ENCODE measurements at places on chromosomes 12 and 14. TPM values are rescaled to one million over a fixed set of nuclear protein-coding genes. Genes with fewer than 3 reads are reported as not detected.
A peak's percentile ranks its signal among the peaks of the same experiment; 100 is the strongest.

- ATAC-seq = peak; percentile 65
Observed at GRCh38 chr14:104094709-104095425, 9.4 kb downstream of the ASPG start.

GRCh38 chr12:93107514-93108312 is 178.6 kb upstream of the EEA1 start:
- ATAC-seq = no peak

GRCh38 chr14:70845601-70846000 is 36.3 kb upstream of the MAP3K9 start:
- no peak for ATAC-seq

- no peak for ATAC-seq
Observed at GRCh38 chr14:72776701-72777261, 117.1 kb downstream of the DPF3 start.

- ATAC-seq = no peak
Observed at GRCh38 chr12:96045566-96045965, 10.2 kb upstream of the LTA4H start.

- no peak for ATAC-seq
Observed at GRCh38 chr12:71556448-71556847, 107.2 kb downstream of the ZFC3H1 start.

GRCh38 chr14:102314242-102315011 is 5.1 kb upstream of the ZNF839 start:
- ATAC-seq = peak; percentile 78

DNA sequence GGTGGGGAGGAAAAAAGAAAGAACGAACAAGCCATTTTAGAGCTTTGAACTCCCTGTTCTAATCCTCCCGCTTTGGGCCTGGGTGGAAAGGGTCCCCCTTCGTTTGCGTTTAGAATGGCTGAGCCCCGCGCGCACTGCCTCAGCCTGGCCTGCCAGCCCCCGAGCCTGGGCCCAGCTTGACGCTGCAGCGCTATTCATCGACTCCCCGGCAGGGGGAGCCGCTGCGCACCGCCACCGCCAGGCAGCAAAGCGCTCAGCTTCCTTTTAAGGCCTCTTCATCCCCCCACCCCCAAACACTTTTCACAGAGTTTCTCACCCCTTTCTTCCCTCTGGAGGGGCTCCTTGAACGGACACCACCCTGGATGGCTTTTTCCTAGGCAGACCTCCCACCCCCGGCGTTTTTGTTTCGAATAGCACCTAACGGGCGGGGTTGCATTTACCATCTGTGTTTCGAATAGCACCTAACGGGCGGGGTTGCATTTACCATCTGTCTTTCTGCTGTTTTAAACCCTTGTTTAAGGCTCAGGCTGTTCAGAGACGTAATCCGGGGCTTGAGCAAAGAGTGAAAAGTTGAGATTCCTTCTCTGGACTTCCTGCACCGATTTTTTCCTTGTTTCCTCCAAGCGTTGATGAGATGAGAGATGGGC is 56.4 kb upstream of the PIWIL1 start:
- ATAC-seq = no peak

DNA sequence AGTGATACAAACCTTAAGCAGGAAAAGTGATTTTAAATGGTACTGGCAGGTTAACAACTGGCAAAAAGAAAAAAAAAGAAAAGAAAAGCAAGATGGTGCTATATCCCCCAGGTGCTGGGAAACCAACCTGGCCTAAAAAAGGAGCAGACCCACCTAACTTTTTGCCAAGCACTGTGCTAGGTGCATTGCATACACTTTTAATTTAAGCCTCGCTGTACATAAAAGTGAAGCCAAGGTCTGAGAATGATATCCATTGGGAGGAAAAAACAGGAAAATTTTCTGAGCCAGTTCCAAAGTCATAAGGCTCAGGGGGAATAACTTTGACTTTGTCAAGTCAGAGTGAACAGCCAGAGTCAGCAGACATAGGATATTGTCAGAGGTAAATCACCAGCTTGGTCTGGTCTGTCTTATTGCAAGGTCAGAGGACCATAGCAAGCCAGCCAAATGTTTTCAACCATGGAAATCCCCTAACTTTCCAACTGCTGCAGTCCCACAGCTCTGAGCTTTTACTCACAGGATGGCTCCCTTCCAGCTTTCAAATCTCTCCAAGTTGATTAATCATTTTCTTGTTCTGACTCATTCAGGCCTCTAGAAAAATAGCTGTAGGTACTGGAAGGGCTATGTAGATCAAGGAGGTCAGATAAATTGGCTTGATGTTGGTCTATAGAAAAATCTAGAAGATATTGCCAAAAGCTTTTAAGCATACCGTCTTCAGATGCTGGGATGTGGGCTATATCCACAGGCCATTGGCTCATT is 412.9 kb downstream of the RAD51B start:
- ATAC-seq = peak; percentile 81

DNA sequence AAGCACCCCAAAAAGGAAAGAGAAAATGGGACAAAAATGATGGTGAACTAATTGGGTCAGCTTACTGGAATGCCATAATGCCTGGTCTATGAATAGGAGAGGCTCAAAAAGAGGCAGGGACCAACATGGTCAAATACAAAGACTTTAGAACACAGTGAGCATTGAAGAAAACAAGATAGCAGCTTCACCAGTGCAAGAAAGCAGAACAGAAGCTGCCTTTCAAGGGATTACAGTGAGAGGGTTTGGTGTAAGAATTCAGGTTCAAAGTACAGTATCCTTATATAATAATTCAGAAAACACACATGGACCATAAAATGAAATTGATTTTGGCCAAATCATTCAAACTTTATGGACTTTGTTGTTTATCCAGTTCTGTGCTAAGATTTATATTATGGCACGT is 162.1 kb downstream of the NAV3 start:
- no peak for ATAC-seq

DNA sequence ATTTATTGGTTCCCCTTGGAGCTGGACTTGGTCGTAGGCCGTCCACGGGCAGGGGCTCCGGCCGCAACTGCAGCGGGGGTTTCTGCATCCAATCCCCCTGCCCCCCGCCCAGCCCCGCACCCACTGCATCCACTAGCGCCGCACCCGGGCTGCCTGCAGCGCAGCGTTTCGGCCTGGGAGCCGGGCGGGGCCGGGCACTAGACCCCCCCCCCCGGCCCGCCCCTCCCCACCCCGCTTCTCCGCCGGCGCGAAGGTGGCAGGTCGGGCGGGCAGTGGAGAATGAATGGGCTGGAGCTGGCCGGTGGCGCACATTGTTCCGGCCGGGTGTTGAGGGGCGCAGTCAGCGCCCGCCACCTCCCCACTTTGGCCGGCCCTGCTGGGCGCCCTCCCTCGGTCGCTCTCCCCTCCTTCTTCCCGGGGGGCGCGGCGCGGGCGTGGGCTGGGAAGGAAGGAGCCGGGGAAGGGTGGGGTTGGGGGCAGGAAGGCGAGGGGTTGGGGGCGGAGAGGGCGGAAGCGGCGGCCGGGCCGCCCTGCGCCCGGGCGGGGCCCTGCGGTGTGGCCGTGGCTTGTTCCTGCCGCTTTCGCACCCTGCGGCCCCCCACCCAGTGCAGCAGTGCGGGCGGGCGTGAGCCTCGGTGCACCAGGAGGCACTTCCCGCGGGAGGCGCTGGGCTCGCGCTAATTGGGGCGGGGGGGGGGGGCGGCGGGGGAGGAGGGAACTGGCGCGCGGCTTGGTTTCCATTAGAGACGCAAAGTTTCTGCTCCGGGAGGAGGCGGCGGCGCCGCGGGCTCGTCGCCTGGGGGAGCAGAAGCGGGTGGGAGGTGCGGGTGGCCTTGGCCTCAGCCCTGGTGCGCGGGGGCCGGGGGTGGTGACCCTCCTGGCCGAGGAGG is 841 bp downstream of the CALM1 start:
- ATAC-seq = peak; percentile 65

GRCh38 chr12:57138526-57139272 is 8.7 kb downstream of the LRP1-AS start:
- ATAC-seq = no peak

GRCh38 chr12:85422762-85423161 is 142.7 kb downstream of the ALX1 start:
- no peak for ATAC-seq

- ATAC-seq = no peak
Observed at GRCh38 chr14:69931960-69932359, 52.7 kb downstream of the SMOC1 start.

DNA sequence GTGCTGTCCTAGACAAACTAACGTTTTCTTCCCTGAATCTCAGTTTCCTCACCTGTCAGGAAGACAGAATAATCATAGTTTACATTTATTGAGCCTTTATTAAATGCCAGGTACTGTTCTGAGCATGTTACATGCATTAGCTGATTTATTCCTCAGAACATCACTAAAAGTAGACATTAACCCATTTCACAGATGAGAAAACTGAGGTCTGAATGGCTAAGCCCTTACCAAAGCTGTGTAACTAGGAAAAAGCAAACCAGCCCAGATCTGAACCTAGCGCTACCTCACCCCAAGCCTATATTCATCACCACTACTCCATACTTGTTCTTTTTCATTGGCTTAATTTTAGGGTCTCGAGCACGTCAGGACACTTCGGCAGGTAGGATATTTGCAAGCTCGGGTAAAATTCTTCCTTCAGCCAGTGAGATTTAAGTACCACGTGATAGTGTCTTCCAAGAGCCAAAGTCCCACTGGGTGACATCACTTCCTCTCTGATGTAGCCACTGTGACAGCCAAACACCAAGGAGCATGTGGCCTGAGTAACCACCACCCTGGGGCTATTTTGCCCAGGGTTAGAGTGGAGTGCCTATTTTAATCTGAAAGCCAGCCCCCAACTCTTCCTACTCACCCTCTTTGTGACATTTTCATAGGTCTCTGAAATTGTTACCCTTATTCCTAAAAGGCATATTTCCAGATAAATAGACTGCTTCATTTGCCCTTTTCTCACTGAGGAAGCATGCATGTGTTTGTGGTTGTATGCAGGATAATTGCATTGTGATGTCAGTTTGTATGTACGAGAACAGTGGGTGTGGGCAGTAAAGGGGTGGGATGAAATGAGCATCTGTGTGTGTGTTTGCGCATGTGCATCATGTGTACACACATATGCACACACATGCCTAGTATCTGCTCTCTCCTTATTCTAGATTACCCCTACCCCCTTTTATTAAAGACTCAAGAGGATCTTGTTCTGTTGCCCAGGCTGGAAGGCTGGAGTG is 62.2 kb upstream of the WSCD2 start:
- no peak for ATAC-seq

GRCh38 chr12:21541773-21542172 is 15.7 kb downstream of the SPX start:
- no peak for ATAC-seq

DNA sequence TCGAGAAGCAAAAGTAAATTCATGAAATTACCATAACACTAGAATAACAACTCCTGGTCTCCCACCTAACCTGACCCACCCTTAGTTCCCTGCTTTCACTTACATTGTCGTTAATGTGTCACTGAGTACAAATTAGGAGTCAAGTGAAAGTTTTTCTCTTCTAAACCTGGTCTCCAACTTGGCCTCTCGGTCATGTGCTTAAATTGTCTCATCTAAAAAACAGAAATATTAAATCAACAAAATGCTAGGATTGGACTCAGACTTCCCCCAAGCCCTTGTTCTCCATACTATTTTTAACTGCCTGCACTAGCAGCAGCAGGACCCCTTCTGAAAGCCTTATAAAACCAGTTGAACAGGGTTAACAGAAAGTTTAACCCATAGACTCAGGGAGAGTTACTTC is 1.8 kb upstream of the BTG1 start:
- ATAC-seq = no peak

GRCh38 chr12:93922583-93923006 is 225.8 kb upstream of the PLXNC1 start:
- ATAC-seq = no peak

GRCh38 chr12:12686925-12687324 is 9.1 kb downstream of the GPR19 start:
- ATAC-seq = no peak

DNA sequence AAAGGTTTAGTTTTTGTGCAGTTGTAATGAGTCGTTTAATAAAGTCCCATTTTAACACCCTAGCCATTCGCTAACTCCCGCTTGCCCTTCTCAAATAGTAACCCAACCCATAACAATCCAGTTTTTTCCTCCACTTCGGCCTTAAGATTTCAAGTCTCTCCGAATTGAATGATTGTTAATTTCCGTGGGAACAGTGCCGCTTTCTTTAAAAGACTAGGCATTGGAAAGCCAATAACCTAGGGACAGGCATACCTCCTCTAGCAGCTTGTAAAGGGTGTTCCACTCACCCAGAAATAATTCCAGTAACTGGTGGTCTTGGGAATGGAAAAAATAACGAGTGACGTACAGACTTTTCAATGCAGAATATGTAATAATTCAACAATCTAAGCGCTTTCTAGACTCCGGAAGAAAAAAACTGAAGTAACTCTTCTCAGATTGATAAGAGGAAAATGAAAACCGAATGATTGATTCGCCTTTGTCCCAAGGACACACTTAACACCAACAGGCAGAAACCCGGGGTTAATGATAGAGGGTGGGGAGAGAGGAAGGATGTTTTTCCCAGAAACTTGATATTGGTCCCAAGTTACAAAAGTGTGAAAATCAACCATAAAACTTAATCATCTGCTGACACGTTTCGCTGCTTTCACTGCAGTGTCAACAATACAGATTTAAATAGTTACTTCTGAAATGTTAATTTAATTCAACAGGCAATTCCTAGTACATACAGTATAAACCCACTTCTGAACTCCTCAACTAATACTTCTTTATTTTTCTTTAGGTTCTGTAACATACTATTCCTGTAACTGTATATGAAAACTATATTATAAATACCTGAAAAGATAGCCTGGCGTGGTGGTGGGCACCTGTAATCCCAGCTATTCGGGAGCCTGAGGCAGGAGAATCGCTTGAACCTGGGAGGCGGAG is 1.0 kb upstream of the SINHCAF start:
- no peak for ATAC-seq

DNA sequence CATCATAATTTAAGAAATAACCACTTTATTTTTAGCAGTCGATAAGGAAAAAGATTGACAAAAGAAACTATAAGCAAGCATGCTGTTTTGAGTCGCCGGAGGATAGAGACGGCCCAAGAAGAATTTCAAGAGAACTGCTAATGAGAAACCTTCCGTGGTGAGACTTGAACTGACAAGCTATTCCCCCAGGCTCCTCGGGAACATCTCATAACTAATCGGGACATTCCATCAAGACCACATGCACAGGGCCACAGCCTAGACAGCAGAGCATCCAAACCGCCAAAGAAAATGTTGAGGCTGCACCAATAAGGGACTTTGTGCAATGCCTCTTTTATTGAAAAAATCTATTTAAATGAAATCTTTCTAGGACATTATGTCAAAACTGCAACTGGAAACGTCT is 51.0 kb downstream of the YEATS4 start:
- ATAC-seq = no peak

- peak; percentile 77 for ATAC-seq
Observed at GRCh38 chr12:120710031-120710804, at the start of gene UNC119B. Gene UNC119B, plus strand, starts transcription at chr12:120710458. Its CDS starts 17 bp downstream, at chr12:120710475.

CLBA1 gene
- 8.2 TPM for total RNA-seq

POTEM gene
- total RNA-seq = not detected

RNASE7 gene
- 2.7 TPM for total RNA-seq

SPIC gene
- total RNA-seq = 0.16 TPM

FBXO21 gene
- total RNA-seq = 22.9 TPM

ZNF891 gene
- 0.64 TPM for total RNA-seq

TMEM132D gene
- total RNA-seq = not detected

PCED1B gene
- 1.7 TPM for total RNA-seq

FSCB gene
- not detected for total RNA-seq

SMAGP gene
- total RNA-seq = 96.2 TPM

P3H3 gene
- 1.7 TPM for total RNA-seq

ARMH4 gene
- total RNA-seq = 0.72 TPM

ASIC1 gene
- 2.1 TPM for total RNA-seq

Measured in esophagus mucosa (tissue), 1 donor.